DMS 273 treated with DMSO at 0.1 percent for 48 hours (cell line): ENCODE measurements at places on chromosomes 4 and X.

DNA sequence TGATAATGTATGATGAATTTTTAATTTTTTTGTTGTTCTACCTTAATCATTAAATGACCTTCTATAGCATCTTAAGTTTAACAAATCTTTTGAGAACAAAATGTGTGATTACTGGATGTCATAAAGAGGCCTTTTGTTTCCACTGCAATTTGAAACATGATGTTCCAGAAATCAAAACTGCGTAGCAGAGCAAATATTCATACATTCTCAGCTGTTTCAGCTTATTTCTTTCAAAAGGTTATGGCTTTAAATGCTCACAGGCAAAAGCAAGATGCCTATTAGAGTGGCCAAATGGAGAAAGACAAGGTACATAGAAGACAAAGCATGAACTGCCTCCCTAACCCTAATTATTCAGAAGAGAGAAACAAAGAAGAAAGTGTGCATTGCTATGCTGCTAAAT lies 233.0 kb upstream of the SLC7A11 start:
- DNase-seq, result no peak

GRCh38 chr4:165844161-165844560 lies 28.9 kb upstream of the TLL1 start:
- no peak for DNase-seq

DNA sequence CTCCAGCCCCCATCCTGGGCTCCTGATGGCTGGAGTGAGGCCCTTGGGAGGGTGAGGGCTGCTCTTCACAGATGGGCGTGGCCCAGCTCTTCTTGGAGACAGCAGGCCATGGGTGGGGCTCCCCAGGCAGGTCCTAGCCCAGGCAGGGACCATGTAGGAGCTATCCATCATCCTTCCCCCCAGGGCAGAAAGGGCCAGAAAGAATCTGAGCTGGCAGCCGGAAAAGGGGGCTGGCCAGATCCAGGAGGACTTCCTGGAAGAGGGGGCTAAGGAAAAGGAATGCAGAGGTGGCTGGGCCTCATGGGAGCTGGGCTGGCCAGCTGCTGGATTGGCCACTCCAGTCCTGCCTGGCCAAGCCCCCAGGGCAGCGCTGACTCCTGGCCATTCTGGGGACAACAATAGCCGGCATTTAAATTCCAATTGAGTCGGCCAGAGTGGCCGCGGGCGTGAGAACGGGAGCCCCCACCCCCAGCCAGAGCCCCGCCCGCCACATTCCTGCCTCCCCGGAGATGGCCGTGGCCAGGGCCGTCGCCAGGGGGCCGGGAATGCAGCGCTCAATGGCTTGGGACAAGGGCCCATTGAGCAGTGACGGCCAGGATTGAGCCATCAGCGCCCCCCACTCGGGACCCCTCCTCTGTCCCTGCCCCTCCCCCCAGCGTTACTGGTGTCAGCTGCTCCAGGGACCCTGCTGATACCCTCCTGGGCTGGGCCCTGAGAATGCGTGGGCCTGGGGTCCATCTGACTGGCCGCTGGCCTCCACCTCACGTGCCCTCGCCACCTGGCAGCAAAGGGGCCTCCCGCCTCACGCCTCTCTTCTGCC lies 15.1 kb upstream of the FGFR3 start:
- DNase-seq, result no peak

GRCh38 chrX:20680998-20681397 lies 414.3 kb upstream of the RPS6KA3 start:
- no peak for DNase-seq

DNA sequence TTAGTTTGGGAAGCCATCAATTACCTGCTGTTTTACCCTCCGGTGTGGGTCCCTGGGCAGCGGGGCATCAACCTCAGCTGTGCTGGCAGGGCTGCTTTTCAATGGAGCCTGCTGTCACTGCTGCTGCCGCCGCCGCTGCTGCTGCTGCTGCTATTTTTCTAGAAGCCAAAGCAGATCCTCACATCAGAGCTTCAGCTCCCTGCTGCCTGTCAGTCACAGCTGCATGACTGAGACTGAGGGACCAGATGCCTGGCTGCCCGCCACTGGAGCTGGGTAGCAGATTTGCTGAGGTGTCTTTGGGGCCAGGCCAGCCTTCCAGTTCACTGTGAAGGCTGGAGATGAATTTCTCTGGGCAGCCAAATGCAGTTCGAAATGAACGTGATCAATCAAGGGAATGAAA lies 200.3 kb upstream of the NHS start:
- no peak for DNase-seq

DNA sequence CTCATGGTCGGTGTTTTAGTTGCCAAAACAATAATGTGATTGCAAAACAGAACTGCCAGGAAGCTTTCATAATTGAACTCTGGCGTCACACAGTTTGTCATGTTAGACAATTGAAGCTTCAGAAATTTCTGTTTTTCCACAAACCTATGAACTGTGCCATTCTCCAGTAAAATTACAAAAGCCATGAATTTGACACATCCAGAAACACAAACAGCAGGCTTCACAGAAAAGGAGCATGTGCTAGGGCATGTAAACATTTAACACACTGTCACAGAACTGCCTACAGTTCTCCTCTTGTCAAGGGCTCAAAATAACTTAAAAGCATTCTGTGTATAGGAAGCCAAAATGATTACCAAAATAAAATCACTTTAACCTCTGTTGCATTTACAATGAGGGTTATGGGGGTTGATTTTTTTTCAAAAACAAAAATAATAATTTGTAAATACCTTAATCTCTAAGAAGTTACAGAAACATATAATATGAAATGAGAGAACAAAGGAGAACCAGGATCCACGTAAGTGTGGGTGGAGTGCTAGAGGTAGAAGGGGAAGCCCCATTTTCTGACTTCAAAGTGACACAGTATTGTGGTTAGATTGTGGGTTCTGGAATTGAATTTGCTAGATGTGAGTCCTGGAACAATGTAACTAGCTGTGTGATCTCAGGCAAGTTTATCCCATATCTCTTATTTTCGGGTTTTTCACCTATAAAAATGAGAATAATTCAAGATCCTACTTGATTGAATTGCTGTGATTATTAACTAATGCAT lies 295.0 kb downstream of the CENPC start:
- DNase-seq, result no peak

- no peak for DNase-seq
Measured at GRCh38 chrX:31711166-31711565, 639.3 kb upstream of the FTHL17 start.

DNA sequence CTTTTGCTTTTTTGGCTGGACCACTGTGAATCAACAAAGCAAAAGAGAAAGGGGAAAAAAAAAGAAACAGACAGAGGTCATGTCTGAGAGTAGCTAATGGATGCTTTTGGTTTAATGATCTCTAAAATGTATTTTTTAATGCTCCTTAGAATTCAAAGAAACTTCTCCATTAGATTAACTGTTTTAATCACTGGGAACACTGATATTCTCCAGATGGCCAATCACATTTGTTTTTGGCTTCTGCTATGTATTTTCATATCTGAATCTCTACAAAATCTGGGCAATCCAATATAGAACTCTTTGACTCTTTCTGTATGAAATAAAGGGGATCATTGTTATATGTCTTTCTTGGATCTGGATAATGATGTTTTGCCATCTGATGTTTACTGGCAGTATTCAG lies 278.2 kb downstream of the ADGRL3 start:
- DNase-seq, result no peak

DNA sequence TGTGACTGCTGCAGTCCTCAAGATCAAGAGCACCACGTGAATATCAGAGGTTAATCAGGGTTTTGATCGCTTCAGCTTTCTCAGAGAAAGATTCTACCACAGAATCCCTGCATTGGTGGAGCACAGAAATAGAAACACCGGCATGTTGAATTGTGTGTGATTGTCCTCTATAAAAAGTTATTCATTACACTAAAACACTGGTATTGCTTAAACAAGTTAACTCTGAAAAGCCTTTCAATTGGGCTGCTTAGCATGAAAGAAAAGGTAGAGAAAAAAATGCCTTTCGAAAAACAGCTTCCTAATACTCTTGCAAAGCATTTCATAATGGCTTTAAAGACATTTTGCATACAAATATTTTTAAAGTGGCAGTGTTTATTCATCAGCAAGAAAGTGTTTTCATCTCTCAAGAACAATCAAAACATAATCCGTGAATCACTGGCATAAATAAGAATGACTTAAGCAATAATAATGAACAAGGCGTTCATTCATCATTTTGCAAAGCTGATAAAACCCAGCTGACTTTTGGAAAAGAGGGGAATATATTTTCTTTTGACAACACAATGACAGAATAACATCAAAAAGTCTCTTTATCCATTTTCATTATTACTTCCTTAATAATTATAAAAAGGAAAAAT lies 61.1 kb downstream of the HELT start:
- no peak for DNase-seq

DNA sequence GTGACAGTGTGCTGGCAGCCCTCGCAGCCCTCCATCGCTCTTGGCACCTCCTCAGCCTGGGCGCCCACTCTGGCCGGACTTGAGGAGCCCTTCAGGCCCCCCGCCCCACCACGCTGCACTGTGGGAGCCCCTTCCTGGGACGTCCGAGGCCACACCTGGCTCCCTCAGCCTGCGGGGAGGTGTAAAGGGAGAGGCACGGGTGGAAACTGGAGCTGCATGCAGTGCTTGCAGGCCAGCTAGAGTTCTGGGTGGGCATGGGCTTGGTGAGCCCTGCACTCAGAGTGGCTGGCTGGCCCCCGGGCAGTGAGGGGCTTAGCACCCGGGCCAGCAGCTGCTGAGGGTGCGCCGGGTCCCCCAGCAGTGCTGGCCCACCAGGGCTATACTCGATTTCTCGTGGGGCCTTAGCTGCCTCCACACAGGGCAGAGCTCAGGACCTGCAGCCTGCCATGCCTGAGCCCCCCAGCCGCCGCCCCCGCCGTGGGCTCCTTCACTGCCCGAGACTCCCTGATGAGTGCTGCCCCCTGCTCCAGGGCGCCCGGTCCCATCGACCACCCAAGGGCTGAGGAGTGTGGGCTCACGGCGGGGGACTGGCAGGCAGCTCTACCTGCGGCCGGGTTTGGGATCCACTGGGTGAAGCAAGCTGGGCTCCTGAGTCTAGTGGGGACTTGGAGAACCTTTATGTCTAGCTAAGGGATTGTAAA lies 1672.7 kb upstream of the PCDH7 start:
- no peak for DNase-seq

- DNase-seq, result no peak
Measured at GRCh38 chr4:4496592-4497372, 45.1 kb downstream of the STX18 start.

DNA sequence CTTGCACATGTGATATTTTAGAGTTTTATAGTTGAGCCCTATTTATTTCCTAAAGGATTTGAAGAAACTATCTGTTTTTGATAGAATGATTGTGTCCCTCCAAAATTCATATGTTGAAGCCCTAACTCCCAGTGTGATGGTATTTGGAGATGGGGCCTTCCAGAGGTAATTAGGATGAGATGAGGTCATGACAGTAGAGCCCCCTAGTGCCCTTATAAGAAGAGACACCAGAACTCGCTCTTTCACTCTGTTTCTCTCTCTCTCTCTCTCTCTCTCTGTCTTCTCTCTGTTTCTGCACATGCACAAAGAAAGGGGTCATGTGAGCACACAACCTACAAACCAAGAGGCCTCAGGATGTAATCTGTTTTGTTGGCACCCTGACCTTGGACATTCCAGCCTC lies 921.9 kb upstream of the DIAPH2 start:
- DNase-seq, result peak; percentile 9

DNA sequence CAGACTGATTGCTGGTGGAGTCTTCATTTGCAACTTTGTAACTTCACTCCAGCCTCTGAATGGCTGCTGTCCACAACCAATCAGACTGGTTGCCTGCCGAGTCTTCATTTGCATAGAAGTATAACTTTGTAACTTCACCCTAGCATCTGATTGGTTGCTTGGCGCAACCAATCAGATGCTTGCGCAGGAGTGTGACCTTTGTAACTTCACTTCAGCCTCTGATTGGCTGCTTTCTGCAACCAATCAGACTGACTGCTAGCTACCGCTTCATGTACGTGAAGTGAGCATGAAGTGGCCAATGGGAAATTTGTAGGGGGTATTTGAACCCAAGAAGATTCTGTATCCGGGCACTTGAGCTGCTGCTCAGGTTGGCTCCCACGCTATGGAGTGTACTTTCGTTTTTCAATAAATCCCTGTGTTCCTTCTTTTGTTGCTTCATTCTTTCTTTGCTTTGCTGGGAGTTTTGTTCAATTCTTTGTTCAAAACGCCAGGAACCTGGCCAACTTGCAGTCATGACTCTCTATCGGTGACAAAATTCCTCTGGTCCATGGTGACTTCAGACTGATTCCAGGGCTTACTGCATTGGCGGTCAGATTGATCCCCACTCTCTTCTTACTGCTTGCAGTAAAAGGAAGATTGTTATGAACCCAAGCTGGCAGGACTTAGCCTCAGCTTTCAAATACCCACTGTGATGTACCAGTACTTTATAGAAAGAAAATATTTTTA lies 46.4 kb upstream of the FGG start:
- DNase-seq, result no peak

GRCh38 chrX:42839632-42840031 lies 61.7 kb upstream of the PPP1R2C start:
- DNase-seq, result no peak

- DNase-seq, result no peak
Measured at GRCh38 chr4:128388352-128388630, 100.7 kb upstream of the PGRMC2 start.

- no peak for DNase-seq
Measured at GRCh38 chr4:149245333-149245732, 570.3 kb downstream of the IQCM start.

- no peak for DNase-seq
Measured at GRCh38 chr4:143186649-143187048, 1.9 kb downstream of the USP38 start.

GRCh38 chrX:111095974-111096895 lies at the start of gene PAK3:
TSS of gene PAK3 (plus strand) at chrX:111096191. CDS start at chrX:111123104, 26,913 bp downstream.
- DNase-seq, result peak; percentile 67

- DNase-seq, result no peak
Measured at GRCh38 chrX:45230410-45230809, 29.7 kb upstream of the DIPK2B start.

DNA sequence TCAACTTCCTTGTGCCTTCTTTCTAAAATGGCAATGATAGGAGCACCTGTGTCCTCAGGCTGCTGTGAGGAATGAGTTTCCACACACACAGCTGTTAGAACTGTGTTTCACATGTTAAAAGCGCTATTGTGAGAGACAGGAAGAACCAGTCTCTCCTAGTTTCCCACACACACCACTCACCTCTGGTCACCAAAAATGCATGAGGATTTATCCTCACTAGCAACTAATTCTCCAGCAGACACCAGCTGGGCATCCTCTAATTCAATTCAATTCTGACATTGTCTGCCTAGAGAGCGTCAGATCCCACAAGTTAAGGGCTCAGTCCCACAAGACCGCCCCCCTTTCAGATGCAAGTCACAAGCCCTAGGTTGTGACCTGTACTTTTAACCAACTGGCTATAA lies 29.0 kb upstream of the SLC2A9 start:
- DNase-seq, result no peak

DNA sequence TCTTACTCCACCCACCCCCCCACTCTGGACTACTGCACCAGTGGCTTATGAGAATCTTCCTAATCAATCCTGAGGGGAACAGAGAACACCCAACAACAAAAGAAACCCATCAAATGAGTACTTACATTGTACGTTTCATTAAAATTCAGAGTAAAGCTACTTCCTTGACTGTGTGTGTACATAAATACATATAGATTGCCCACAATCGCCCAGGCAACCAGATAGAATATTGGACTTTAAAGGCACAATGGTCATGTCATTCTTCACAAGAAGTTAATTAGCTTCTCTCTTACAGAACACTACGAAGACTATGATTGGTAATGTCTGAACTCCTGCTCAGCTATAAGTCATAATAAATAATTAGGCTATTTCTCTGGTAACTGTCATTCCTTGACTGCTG lies 12.2 kb upstream of the ATP11C start:
- no peak for DNase-seq
